ENCODE measurements at places on chromosomes 12 and 14. TPM values are rescaled to one million over a fixed set of nuclear protein-coding genes. Genes with fewer than 3 reads are reported as not detected.

DNA sequence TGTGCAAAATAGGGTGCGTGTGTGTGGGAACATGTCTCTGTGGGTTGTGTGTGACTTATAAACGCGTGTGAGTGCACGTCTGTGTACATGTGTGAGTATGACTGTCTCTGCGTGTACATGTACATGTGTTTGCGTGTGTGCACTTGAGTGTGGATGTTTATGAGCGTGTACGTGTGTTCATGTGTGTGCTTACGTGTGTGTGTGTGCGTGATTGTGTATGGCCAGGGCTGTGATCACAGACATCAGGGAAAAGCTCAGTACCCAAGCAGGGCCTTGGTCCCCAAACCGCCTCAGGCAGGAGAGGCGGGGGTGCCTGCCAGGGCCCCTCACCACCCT, 326.3 kb upstream of the DIO3 start:
- H3K27me3 ChIP-seq: no peaks in the 10 kb centered on the region
- H3K4me3 ChIP-seq: no peak overlapping the region
- no peak overlapping the region for H3K27ac ChIP-seq
- no peak for DNase-seq
- H3K4me1 ChIP-seq: no peaks in the 10 kb centered on the region

DNA sequence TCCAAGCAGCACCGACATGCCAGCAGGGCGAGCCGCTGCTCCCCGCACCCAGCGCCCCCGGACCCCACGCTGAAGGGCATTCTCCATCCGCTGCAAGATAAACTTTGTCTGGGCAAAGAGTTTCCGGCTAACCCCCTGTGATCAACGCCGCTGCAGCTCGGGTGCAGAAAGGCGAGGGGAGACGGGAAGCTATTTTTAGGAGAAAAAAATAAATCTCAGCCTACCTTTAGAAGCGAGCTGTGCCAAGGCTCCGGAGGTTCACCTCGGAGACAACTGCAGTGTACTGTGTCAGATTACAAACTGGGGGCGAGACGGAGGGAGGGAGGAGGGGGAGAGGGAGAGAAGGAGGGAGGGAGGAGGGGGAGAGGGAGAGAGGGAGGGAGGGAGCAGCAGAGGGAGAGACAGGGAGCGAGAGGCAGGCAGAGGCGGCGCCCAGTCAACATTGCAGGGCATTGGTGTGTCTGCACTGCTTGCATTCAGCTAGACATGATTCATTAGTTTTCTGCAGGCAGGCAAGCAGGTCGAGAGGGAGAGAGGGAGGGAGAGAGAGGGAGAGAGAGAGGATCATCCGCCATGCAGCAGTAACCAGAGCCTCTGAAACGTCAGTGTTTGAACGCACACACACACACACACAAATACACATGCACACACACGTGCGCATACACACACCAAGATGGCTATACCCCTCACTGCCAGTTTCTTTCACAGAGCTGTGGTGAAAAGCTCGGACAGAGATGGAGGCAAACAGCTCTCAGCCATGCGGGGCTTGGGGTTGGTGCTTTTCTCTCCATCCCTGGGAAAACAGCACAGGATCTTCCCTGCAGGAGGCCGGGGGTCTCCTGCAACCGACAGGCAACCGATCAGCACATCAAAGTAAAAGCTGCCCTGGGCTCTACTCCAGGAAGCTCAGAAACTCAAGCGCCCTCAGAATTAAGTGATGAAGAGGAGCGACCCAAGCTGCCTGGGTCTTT, at the start of gene RIMBP2:
Gene RIMBP2 (minus strand): TSS at position 302 of the 971 bp plus-strand sequence. CDS start 237,286 bp downstream, outside the sequence.
- peaks cover 16% of the 10 kb centered on the region for H3K4me1 ChIP-seq
- peaks cover 58% of the 10 kb centered on the region for H3K27me3 ChIP-seq
- no peak within 1 kb of the TSS for H3K27ac ChIP-seq
- peak; percentile 60 for DNase-seq
- H3K4me3 ChIP-seq: peak within 1 kb of the TSS; percentile 47

DNA sequence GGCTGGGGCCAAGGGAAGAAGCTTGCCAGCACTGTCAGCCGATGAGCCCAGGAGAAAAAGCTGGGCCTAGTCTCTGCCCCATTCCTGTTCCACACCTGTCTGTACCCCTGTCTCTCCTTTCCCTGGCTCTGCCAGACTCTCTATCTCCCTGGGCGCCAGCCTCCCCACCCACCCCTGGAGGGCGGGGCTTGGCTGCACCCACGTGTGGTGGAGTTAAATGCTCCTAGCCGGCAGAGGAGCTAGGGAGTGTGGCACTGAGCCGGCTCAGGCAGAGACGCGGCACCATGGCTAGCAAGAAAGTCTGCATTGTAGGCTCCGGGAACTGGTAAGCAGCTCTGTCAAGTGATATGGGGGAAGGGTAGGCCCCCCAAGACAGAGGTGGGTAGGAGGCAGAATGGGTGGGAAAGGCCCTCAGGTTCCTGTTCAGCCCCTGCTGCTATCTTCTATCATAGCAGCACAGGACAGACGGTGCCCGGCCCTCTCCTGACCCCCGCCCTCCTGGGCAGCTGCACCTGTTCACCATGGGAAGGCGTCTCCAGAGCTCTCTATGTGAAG, at the start of gene GPD1:
Gene GPD1 (plus strand): TSS at position 242 of the 555 bp plus-strand sequence. CDS start 43 bp downstream, at position 285.
- H3K27ac ChIP-seq: no peak within 1 kb of the TSS
- no peak within 1 kb of the TSS for H3K4me3 ChIP-seq
- no peaks in the 10 kb centered on the region for H3K27me3 ChIP-seq
- peak; percentile 82 for DNase-seq
- H3K36me3 ChIP-seq: peaks cover 17% of the 10 kb centered on the region

DNA sequence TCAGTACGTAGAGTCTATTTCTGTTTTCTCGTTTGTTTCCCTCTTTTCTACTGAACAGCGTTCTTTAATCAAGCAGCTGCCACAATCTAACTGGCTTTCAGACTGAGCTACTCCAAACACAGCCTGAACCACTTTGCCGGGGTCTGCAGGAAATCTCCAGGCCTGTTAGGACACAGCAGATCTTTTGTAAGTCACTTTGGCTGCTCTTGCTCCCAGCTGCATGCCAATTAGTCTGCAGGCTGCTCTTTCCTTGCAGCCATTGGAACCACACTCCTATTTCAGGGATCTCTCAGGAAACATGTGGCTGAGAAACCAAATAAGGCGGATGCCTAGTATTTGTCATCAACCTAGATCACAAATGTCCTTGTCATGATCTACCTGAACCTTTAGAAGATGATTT, 73.6 kb downstream of the TMTC1 start:
- peaks cover 13% of the 10 kb centered on the region for H3K27me3 ChIP-seq
- H3K4me1 ChIP-seq: peaks cover 14% of the 10 kb centered on the region
- no peaks in the 10 kb centered on the region for H3K36me3 ChIP-seq
- peak; percentile 76 for DNase-seq
- no peak overlapping the region for H3K4me3 ChIP-seq

DNA sequence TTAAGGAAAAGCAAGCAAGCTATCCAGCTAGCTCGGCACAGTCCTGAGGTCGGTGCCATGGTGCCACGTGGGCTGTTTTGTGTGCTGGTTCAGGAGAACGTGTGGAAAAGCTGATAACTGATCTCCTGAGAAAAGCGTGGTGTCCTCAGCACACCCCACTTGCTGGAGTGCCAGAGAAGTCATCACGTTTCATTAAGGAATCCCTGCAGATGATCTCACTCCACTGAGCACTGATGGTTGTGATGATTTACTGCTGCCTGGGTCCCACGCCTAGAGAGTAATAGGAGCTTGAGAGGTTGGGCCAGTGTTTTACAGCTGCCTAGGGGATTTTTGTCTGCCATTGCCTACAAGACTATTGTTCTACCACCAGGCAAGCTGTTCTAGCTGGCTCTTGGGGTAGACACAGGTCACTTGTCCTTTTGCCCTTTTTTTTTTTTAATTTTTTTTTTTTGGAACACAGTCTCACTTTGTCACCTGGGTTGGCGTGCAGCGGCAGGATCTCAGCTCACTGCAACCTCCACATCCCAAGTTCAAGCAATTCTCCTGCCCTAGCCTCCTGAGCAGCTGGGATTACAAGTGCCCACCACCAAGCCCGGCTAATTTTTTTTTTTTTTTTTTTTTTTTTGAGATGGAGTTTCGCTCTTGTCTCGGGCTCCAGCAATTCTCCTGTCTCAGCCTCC, 42.3 kb upstream of the EVL start:
- H3K27me3 ChIP-seq: no peaks in the 10 kb centered on the region
- no peak overlapping the region for H3K27ac ChIP-seq
- no peaks in the 10 kb centered on the region for H3K36me3 ChIP-seq
- H3K4me3 ChIP-seq: no peak overlapping the region

GRCh38 chr14:67571275-67571990, 28.6 kb downstream of the PIGH start:
- H3K27me3 ChIP-seq: no peaks in the 10 kb centered on the region
- no peaks in the 10 kb centered on the region for H3K4me1 ChIP-seq
- DNase-seq: peak; percentile 65
- H3K4me3 ChIP-seq: no peak overlapping the region
- H3K36me3 ChIP-seq: no peaks in the 10 kb centered on the region

- H3K4me3 ChIP-seq: no peak overlapping the region
- H3K4me1 ChIP-seq: peaks cover 12% of the 10 kb centered on the region
- H3K27ac ChIP-seq: no peak overlapping the region
- H3K27me3 ChIP-seq: peaks cover 13% of the 10 kb centered on the region
Measured at GRCh38 chr12:52496054-52496453, 3.0 kb upstream of the KRT6A start.

DNA sequence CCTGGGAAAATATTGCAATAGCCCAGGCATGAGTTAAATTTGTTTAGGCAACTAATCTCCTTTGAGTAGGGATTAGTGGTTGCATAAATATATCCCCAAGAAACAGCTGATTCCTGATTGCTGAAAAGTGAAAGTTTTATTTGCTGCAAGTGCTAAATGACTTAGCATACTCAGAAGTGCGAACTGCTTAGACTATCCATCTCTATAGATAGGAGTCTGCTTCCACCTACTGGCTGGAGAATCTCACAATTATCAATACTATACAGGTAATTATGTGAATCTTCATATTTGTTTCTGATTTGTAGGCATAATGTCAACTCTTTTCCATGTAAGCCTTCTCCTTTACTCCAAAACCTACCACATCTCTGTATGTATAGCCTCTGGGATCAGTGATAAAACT, 12.0 kb upstream of the SLCO1B3 start:
- no peaks in the 10 kb centered on the region for H3K27me3 ChIP-seq
- H3K36me3 ChIP-seq: no peaks in the 10 kb centered on the region
- H3K4me3 ChIP-seq: no peak overlapping the region
- DNase-seq: peak; percentile 57
- H3K4me1 ChIP-seq: no peaks in the 10 kb centered on the region
- no peak overlapping the region for H3K27ac ChIP-seq

- H3K27ac ChIP-seq: no peak overlapping the region
- H3K27me3 ChIP-seq: no peaks in the 10 kb centered on the region
- no peaks in the 10 kb centered on the region for H3K36me3 ChIP-seq
- peaks cover 11% of the 10 kb centered on the region for H3K4me1 ChIP-seq
- H3K4me3 ChIP-seq: no peak overlapping the region
Measured at GRCh38 chr14:35854696-35855270, 28.6 kb downstream of the BRMS1L start.

GALNT9 gene
- total RNA-seq: 7.4 TPM

SOCS4 gene
- 32.1 TPM for total RNA-seq

GMFB gene
- total RNA-seq: 76.8 TPM

TMEM229B gene
- total RNA-seq: 0.28 TPM

GYS2 gene
- total RNA-seq: not detected

PRPF40B gene
- total RNA-seq: 14.0 TPM

DNAJC22 gene
- total RNA-seq: 1.9 TPM

All from A673 (cell line).